Uterus (tissue), 4 donors: ENCODE measurements at places on chromosomes 5 and 9.

- no peak for DNase-seq
These were observed 124.3 kb downstream of the TEX10 start for GRCh38 chr9:100228352-100228869.

- no peak for DNase-seq
These were observed 345.5 kb upstream of the TRPC7 start for GRCh38 chr5:136710834-136711233.

- DNase-seq: no peak
These were observed 164.1 kb upstream of the ZNF618 start for GRCh38 chr9:113712053-113712452.

GRCh38 chr5:159929176-159929575 lies 12.9 kb downstream of the ADRA1B start:
- no peak for DNase-seq

- DNase-seq: no peak
These were observed 144.8 kb downstream of the BRINP1 start for GRCh38 chr9:119224431-119224830.

- peak; percentile 65 for DNase-seq
These were observed 1.1 kb upstream of the ZSWIM6 start for GRCh38 chr5:61330845-61331406.

- peak; percentile 36 for DNase-seq
These were observed 1467.1 kb downstream of the FOXD4L5 start for GRCh38 chr9:63817622-63818518.

GRCh38 chr9:76424491-76424890 lies 30.3 kb upstream of the RFK start:
- DNase-seq: no peak

GRCh38 chr5:78905084-78905938 lies 79.8 kb downstream of the ARSB start:
- DNase-seq: no peak

- peak; percentile 24 for DNase-seq
These were observed 7.9 kb downstream of the CMYA5 start for GRCh38 chr5:79697222-79698170.
